ENCODE measurements at places on chromosomes 16 and 17.
A peak's percentile ranks its signal among the peaks of the same experiment; 100 is the strongest.

- DNase-seq = no peak
These were observed 96.3 kb downstream of the NDEL1 start for GRCh38 chr17:8532021-8532420.

DNA sequence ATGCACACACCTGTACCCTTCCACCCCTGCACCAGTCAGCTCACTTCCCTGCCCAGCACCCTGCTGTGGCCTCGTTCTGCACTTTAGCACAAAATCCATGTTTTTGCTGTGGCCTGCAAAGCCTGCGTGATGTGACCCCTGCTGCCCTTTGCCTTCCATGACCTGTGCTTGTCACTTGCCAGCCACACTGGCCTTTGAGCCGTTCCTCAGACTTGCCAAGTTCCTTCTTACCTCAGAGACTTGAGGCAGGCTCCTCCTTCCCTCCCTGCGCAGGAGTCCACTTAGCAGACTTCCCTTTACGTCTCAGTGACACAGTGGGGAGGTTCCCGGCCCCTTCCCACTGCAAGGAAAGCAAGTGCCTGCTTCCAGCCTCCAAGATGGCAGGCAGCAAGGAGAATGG is 134.7 kb downstream of the SNX29 start:
- no peak for DNase-seq

DNA sequence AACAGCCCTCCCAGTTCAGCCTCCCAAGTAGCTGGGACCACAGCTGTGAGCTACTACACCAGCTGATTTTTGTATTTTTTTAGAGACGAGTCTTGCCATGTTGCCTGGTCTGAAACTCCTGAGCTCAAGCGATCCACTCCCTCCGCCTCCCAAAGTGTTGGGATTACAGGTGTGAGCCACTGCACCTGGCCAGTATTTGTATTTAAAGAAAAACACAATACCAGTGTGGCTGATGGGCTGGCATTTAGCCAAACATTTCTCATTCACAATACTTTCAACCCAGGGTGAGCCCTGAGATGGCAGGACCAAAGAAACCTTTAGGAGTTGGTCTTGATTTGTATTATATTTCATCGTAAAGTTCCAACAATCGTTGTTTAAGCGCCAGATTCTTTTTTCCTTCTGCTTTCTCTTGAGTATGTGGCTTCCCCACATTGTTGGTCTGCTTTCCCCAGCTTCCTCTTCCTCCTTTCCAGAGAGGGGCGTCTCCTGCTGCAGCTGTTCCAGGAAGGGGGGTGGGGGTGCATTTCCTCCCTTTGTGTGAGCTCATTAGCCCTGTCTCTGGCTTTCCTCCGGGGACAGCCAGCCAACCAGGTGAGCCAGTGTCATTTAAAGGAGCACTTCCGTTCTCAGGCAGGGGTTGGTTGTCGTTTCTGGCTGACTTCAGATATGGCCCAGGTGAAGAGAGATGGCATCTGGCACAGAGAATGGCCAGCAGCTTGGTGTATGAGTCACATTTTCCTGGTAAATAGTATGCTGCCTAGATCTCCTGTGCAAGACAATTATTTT is 79.9 kb downstream of the GPRC5B start:
- no peak for DNase-seq

DNA sequence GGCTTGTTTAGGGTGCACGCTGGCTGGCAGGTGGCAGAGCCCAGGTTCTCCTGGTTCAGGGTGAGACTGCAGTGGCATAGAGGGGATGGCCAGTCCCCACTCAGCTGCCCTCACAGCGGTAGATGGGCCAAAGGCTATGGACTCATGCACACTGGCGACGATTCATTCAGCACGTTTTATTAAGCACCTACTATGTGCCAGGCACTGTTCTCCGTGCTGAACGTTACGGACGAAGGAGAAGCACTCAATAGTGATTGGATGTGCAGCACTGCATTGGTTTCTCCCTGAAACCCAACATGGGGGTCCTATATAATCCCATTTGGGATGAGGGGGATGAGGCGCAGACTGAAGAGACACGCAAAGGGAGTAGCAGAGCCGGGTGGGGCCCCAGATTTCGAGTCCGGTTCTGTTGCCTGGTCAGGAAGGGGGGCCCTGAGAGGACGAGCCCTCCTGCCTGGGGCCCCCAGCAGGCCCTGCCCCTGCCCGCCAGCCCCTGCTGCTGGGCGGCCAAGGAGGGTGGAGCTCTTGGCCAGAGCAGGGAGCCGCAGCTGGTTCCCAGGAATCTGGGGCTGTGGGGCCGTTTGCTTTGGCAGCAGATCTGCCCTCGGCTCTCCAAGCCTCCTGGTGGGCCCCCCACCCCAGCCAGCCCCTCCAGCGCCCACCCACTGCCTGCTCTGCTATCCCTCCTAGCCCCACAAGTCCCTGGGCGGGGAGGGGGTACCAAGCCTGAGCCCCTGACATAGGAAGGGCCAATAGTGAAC is 8.8 kb downstream of the GLIS2 start:
- DNase-seq = peak; percentile 55

DNA sequence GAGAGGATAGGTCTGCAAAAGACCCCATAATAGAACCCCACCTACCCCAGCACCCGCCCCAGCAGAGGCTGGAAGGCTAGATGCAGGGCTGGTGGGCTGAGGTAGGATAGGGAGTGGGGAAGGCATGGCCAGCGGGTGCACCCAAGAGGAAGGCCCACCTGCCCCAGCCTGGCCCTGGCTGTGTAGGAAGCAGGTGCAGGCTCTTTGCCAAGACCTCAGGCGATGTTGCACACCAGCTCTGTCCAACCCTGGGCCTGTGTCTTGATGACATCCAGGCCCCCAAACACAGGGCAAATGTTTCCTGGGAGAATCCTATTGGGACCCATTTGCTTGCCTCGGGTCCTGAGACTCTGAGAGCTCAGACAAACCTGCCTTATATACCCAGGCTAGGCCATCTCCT is 12.2 kb downstream of the UNC119 start:
- no peak for DNase-seq

GRCh38 chr17:81251709-81252301 is 12.7 kb downstream of the NDUFAF8 start:
- DNase-seq = no peak

GRCh38 chr17:6638046-6638908 is 2.2 kb downstream of the KIAA0753 start:
- DNase-seq = no peak

- peak; percentile 73 for DNase-seq
These were observed 1.2 kb downstream of the CDT1 start for GRCh38 chr16:88804552-88805339.

DNA sequence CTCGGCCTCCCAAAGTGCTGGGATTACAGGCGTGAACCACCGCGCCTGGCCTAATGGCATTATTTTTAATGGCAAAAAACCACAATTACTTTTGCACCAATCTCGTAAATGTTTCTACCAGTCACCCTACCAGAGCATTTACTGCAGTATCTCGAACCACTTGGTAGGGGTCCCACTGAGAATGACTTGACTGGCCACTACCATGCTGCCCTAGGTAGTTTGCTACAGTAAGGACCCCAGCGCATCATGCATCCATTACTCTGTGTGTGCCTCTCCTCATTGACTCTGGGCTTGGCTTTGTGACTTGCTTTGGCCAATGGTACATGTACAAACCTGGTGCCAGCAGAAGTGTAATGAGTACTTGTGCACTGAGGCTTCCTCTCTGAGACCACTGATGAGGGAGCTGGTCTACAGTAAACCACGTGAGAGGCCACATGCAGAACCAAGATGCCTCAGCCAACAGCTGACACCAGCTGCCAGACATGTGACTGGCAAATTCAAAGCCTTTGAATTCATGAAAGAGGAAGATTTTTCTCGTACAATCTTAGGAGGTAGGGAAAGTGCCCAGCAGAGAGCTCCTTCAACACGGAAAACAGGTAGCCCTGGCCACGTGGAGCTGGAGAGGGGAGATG is 421.7 kb upstream of the C16orf82 start:
- DNase-seq = no peak

GRCh38 chr16:75099738-75100602 is 16.6 kb downstream of the LDHD start:
- no peak for DNase-seq

GRCh38 chr17:20074489-20074888 is 65.3 kb downstream of the SPECC1 start:
- DNase-seq = no peak

DNA sequence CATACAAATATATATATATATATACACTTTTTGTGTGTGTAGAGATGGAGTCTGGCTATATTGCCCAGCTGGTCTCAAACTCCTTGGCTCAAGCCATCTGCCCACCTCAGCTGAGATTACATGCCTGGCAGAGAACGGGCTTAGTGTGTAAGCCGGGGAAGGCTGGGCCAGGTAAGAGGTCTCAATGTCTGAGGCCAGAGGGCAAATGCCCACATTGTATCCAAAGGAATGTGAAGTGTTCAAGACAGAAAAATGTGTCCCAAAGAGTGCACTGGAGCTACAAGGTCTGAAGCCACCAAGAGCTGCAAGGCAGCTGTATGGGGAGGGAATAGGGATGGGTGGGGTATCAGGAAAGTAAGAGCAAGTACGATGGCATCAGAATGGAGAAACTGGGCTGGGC is 8.8 kb downstream of the CD2BP2 start:
- DNase-seq = no peak

DNA sequence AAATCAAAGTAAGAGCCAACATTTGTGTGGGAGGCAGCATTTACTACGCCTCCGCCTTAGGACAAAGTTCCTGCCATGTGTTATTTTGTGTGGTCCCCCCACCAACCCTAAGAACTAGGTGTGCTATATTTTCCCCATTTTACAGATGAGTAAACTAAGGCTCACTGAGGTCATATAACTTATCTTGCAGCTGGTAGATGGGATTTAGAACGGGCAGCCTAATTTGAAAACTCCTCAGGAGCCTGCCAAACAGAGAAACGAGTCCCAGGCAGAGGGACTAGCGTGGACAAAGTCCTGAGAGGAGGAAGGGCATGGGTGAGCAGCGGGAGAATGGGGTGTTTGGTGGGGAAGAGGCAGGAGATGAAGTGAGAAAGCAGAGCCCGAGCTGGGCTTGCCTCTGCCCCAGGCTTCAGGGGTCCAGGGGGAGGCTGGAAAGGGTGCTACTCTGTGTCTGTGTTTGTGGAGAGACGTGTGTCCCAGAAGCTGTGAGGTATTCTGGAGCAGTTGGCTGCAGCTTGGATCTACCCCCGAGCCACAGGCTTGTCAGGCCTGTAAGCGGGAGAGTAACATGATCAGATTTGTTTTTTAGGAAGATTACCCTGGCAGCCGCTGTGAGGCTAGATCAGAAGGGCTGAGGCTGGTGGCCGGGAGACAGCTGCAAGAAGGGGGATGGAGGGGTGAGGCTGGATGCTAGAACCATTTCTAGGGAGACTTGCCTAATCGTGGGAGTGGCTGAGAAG is 5.0 kb downstream of the MLLT6 start:
- DNase-seq = no peak

- DNase-seq = no peak
These were observed 22.3 kb upstream of the HLF start for GRCh38 chr17:55242476-55242875.

GRCh38 chr17:3602499-3602898 is 6.7 kb downstream of the TRPV1 start:
- no peak for DNase-seq

DNA sequence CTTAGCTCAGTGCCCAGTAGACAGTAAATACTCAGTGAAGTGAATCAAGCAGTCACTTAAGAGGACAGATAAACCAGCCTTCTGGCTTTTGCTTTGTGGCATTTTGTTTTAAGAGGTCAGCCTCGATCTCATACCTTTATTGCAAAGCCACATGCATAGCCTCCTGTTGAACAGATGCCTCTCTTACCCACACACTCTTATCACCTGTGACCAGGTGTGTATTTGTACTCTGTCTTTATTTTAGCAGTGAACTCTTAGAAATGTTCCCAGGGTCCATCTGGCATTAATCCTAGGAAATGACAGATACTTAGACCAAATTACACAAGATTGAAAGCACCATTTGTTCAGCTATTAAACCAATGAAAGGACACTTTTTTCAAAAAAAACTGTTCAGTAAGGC is 1426.5 kb downstream of the CDH11 start:
- DNase-seq = no peak

DNA sequence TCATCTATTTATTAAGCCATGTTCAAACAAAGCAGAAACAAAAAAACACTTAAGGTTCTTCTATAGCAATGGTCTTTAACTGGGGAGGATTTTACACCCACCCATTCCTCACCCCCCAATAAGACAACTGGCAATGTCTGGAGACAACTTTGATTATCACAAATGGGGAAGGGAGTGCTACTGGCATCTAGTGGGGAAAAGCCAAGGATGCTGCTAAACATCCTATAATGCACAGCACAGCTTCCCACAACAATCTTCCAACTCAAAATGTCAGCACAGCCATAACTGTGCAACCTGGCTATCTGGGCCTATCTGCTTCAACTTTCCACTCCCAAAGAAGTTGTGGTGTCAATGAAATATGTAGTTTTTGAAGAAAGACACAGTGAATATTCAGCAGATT is 1044.4 kb downstream of the CDH8 start:
- no peak for DNase-seq

- DNase-seq = no peak
These were observed 22.8 kb downstream of the CCDC102A start for GRCh38 chr16:57513371-57514102.

DNA sequence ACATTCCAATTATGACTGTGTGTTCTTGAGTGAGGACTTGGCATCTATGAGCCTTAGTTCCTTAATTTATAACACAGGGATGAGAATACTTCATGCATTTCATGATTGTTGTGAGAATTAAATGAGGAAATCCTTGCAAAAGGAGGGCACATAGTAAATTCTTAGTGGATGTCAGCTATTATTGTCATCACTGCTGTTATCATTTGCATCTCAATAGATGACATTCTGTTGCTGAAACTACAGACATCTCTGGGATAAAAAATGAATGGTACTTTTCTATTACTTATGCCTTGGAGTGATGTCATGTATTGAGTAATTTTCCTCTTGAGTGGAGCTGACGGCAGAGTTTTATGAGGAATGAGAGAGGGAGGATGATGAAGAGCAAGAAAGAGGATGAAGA is 184.4 kb upstream of the CDH11 start:
- DNase-seq = no peak

DNA sequence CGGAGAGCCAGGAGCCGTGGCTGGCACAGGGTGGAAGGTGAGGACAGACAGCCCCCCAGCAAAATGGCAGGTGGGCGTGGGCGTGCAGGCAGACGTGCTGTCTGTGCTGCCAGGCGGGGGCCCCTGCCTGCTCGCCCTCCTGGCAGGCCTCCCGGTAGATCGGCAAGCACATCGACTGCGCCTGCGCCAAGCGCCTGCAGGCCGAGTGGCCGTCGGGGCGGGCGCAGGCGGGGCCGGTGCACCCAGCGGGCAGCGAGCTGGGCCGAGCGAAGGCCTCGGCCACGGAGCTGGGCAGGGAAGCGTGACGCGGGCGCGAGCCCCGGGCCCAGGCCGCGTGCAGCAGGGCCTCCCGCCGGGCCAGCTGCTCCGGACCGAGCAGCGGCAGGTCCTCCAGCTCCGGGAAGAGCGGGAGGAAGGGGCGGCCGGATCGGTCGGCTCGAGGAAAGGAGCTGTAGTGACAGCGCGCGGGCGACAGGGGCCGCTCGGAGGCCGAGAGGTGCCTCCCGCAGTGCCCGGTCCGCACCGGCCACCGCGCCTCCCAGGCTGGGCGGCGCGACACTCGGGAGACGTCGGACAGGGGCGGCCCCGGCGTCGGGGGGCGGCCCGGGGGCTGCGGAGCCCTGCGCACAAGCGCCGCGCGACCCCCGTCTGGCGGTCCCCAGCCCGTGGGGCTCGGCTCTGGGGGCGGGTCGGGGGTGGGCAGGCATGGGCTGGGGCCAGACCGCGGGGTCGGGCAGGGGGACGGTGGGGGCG is 16.9 kb downstream of the GRIN2C start:
- no peak for DNase-seq
